NCI-H2081 treated with DMSO at 0.1 percent for 48 hours (cell line): ENCODE measurements at places on chromosomes 1 and 21.

- DNase-seq: no peak
These were observed 54.3 kb upstream of the DESI2 start for GRCh38 chr1:244598611-244599010.

DNA sequence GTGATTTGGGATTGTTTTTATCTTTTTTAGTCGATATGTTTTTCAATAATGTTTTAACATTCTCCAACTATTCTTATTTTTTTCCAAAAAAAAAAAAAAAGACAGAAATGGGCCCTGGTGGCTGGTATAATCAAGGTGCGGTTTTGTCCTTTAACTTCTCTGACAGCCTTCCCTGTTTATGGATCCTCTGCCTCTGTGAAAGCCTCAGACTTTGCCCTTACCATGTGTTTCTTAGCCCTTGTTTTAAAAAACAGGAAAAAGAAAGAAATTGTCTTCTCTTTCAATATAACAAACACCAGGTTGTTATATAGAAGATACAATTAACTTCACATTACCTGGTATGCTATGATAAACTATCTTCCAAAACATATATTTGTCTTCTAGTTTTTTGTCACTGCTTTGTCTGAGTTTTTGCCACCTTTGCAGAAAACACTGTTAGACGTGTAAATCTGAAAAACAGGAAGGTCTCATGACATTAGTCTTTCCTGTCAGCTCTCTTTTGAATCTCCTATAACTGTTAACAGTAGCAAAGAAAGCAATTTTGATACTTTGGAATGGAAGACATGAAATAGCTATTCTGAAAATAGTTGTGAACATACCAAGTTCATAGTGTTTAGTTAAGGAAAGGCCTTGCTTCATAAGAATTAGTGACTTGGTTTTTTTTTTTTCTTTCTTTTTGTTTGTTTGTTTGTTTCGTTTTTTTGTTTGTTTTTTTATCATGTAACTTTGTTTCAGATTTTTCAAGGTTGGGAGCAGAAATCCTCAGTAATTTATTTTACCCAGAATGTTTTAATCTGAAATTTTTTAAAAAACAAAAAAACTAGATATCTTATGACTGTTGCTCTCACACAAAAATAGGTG is 31.7 kb upstream of the CACYBP start:
- no peak for DNase-seq

DNA sequence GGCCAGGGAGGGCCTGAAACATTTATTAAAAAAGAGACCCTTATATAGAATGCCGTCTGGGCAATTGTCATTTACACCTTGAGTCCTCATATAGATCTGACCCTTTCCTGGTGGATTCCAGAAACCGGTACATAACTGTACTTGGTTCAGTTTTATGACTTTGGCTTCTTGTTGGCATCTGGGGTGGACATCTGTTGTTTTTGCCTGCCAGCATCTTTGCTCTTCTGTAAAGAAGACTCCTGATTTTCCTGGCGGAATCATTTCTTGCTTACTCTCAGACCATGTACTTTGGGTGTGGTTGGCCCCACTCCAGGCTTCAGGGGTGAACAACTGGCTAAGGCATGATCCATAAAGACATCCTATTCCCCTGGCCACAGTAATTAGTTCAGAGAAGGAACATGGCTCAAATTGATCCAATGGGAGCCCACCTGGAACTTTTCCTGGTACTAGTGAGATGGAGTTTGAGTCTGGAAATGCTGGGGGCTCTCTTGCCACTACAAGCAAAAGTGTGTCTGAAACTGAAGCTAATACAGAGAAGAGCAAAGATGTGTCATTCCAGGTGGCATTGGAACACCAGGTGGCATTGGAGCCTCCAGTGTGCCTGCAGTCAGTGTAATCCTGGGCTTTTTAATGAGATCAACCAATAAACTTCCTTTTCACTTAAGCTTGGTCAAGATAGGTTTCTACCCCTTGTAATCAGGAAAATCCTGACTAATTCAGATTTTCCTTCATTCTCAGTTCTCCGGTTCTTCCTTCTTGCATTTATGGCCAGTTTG is 332.5 kb upstream of the CAMK1G start:
- no peak for DNase-seq

DNA sequence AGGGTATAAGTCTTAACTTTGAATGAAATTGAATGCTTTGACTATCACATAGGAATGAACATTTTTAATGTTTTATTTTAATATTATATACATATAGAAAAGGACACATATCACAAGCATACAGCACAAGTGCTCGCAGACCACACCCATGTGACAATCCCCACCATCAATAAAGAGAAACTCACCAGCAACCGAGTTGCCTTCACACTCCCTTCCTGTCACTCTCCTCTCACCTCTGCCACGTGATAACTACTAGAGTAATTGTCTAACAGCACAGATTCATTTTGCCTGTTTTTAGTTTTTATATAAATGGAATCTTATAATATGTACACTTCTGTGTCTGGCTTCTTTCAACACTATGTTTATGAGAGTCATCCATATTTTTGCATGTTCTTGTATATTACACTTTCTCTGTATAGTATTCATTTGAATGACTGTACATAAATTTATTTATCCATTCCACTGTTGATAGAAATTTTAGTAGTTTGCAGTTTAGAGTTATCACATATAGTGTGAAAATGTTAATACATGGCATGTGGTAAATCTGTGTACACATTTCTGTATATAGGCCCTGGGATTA is 304.9 kb upstream of the DUSP10 start:
- no peak for DNase-seq

GRCh38 chr1:208265122-208265469 is 20.9 kb upstream of the PLXNA2 start:
- no peak for DNase-seq

- DNase-seq: no peak
These were observed 24.8 kb upstream of the GBP6 start for GRCh38 chr1:89339039-89339438.

DNA sequence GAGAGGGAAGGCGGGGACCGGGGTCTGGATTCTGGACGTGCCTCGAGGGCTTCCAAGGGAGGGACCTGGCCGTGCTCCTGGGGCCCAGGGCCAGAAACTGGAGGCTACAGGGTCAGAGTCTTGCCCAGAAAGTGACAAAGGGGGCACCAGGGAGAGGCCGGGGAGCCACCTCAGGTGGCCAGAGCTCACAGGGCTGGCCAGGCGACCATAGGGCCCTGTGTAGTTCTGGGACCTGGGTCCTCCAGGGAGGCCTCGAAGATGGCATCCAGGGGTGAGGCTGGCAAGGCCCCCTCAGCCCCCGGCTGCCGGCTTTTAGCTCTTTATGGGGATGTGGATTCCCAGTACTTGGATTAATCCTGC is 14.3 kb upstream of the LRRC3 start:
- DNase-seq: no peak

GRCh38 chr1:154115180-154115579 is 39.7 kb downstream of the NUP210L start:
- DNase-seq: no peak

- DNase-seq: no peak
These were observed 119.3 kb downstream of the NGF start for GRCh38 chr1:115218699-115219098.

- no peak for DNase-seq
These were observed 24.4 kb upstream of the AGBL4 start for GRCh38 chr1:50047916-50048694.

GRCh38 chr1:208654241-208654640 is 410.1 kb upstream of the PLXNA2 start:
- DNase-seq: peak; percentile 33

DNA sequence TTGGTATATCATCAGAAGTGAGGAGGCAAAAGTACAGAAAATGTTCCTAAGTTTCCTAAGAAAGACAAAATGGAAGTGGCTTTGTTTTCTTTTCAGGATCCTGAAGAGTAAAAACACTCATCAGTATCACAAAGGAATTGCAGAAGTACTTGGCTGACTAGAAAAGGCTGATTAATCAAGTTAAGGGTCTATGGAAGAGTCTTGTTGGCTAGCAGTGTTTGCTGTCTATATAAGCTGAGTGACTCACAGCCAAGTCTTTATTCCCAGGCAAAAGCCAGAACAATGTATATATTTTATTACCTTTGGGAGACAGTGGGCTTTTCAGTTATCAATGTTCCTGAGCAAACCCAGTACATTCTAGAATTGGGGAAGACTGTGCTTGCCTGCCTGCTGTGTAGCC is 777.0 kb downstream of the PLA2G4A start:
- no peak for DNase-seq

- DNase-seq: no peak
These were observed 339.4 kb downstream of the BRINP3 start for GRCh38 chr1:190138266-190138665.

- DNase-seq: no peak
These were observed 126.4 kb downstream of the PTPRU start for GRCh38 chr1:29362764-29363163.

- peak; percentile 90 for DNase-seq
These were observed 49.2 kb downstream of the UMODL1 start for GRCh38 chr21:42120101-42120902.

DNA sequence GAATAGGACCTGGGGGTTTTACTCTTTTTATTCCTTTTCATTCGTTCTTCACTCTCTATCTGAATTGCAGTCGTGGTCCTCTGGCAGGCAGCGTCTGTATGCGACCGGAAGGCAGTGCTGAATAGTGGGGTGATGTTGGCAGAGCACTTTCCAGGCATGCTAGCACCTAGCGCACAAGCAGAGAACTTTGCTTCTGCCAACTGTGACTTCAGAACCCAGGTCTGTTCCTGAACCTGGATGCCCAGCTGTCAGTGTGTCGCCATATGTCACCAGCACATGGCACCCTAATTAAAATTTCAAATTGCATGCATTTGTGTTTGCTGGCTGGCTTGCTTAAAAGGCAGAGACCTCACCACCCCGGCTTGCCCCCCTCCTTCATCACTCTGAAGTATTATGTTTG is 116.2 kb downstream of the NFIA start:
- no peak for DNase-seq

GRCh38 chr1:211735208-211736170 is 60.1 kb upstream of the NEK2 start:
- no peak for DNase-seq

- no peak for DNase-seq
These were observed 60.7 kb downstream of the FAAP20 start for GRCh38 chr1:2133879-2134215.

DNA sequence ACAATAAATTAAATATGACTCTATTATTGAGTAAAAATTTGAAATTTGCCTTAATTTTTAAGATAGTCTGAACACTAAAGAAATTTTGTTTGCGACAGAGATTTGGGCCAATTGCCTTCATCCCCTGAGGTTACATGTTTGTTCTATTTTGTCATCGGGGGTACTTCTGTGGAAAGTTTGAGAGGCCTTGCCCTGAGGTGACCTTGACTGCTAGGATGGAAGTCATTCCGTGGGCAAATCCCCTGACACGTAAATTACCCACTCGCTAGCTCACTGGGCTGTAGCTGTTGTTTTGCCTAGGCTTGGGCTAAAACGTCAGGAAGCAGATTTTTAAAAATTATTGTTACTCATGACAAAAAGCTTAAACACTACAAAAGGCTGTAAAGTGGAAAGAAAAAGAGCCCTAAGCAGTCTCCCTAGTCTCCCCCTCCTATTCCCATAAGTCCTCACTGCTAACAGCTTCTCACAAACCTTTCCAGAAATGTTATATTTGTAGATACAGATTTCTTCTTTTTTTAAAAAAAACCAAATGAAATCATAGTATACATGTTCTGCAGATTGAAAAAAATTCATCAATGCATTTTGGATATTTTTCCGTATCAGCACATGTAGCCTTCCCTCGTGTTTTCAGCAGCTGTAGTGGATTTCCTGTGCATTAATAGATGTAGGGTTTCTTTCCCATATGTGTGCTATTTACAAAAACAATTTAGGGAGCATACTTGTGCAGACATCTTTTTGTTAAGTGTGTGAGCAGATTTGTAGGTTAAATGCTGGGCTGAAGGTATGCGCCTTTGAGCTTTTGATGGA is 142.7 kb downstream of the MRPS6 start:
- DNase-seq: no peak

- DNase-seq: no peak
These were observed 78.5 kb upstream of the CAMK1G start for GRCh38 chr1:209505044-209505443.

DNA sequence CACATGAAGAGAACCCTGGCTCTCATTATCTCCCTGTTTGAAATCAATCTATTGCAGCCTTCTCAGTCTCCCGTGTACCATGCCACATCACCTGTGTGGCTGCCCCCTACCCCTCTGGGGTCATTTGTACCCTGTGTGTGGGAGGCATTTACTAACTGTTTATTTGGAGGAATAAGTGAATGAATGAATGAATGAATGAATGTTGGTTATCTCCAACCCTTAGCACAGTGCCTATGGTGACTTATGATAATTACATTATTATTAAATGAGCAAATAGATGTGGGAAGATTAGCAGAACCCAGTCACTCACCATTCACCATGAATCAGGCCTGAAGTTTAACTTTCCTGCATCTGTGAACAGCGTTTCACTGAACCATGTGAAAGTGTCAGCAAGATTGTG is 560.8 kb downstream of the MATN1 start:
- DNase-seq: no peak

DNA sequence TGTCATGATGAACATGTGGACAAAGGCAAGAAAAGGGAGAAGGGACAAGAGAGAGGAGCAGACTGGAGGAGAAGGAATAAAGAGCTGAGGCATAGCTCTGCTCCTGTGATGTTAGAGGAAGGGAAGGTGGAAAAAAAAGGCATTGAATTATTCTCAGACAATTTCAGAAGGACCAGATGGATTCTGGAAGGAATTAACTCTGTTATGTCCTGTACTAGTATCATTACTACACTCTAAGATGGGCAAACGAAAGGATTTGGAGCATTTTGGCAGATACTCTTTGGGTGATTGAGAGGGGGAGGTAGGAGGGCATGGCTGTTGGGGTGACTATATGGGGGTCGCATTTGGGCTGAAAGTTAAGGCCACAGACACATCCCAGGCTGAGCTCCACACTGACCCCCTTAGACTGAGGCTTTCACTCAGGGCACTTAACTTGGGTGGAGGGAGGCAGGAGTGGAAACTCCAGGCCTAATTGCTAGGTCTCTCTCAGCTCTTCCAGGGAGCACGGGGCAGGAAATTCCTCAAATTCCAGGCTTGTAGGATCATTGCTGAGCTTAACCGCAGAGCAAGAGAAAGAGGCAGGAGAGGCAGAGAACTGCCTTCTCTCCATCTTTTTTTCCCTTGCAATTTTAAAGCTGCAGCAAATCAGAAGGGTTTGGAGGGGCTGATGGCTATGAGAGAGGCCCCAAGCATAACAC is 25.9 kb downstream of the KIRREL1 start:
- no peak for DNase-seq
